ENCODE measurements at places on chromosomes 4 and X.

DNA sequence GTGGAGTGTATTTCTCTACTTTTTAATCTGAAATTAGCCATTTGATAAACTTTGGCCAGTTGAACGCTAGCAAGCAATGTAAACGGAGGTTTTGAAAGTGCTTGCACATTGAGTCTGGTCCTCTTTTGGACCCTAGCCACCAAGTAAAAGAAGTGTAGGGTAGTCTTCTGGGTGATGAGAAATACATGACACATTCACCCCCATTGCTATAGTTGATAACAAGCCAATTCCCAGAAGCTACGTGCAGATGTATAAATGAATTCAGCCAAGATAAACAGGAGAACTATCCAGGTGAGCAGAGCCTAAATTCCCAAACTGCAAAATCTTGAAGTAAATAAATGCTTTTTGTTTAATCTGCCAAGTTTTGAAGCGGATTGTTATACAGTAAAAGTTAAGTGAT is 965.4 kb upstream of the GRIA3 start:
- DNase-seq, result no peak

DNA sequence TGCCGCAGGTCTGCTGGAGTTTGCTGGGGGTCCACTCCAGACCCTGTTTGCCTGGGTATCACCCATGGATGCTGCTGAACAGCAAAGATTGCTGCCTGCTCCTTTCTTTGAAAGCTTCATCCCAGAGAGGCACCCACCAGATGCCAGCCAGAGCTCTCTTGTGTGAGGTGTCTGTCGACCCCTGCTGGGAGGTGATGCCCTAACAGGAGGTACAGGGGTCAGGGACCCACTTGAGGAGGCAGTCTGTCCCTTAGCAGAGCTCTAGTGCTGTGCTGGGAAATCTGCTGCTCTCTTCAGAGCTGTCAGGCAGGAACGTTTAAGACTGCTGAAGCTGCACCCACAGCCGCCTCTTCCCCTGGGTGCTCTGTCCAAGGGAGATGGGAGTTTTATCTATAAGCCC is 162.7 kb downstream of the NAF1 start:
- peak; percentile 3 for DNase-seq

DNA sequence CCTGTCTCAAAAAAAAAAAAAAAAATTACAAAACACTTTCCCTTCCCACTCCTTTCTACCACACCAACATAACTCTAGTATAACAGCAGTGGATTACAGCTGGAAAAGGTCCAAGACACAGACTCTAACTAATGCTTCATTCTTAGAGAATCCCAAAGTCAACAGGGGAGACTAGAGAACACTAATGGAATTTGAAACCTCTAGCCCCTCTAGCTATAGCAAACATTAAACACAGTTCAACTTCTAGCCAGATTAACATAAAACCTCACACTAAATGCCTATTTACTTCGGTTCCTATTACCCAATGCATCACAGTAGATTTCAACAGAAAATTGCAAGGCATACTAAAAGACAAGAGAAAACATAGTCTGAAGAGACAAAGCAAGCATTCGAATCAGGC is 10.5 kb upstream of the DHX15 start:
- DNase-seq, result no peak

DNA sequence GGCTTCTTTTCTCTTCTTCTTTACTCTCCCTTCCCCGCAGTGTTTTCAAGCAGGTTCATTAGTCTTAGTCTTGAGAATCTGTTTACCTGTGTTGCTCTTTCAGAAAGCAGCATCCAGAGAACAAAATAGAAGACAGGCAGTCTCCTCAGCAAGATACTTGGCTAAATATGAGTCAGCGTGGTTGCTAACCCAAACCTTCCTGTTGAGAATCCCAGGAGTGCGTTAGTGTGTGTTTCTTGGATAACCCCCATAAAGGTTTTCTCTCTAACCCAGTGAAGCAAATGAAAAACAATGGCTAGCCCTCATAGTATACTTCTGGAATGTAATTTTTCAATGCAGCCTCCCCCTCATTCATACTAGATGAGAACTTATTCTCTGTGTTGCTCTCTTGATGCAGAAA is 41.1 kb downstream of the BMPR1B start:
- DNase-seq, result no peak

DNA sequence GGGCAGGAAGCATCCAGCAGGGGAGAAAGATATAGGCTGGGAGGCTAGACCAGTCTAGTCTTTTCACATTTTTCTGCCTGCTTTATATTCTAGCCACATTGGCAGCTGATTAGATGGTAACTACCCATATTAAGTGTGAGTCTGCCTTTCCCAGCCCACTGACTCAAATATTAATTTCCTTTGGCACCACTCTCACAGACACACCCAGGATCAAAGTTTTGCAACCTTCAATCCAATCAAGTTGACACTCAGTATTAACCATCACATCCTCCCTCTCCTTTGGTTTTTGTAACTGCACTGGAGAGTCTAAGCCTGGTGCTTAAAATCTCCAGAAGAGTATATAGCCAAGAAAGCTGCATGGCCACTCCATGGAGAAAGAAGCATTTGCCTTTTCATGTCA is 560.4 kb downstream of the GRXCR1 start:
- DNase-seq, result no peak

- no peak for DNase-seq
These were observed 97.2 kb upstream of the ADRA2C start for GRCh38 chr4:3668825-3669552.
